AG10803 (cell line): ENCODE measurements at places on chromosomes 13 and 19.

DNA sequence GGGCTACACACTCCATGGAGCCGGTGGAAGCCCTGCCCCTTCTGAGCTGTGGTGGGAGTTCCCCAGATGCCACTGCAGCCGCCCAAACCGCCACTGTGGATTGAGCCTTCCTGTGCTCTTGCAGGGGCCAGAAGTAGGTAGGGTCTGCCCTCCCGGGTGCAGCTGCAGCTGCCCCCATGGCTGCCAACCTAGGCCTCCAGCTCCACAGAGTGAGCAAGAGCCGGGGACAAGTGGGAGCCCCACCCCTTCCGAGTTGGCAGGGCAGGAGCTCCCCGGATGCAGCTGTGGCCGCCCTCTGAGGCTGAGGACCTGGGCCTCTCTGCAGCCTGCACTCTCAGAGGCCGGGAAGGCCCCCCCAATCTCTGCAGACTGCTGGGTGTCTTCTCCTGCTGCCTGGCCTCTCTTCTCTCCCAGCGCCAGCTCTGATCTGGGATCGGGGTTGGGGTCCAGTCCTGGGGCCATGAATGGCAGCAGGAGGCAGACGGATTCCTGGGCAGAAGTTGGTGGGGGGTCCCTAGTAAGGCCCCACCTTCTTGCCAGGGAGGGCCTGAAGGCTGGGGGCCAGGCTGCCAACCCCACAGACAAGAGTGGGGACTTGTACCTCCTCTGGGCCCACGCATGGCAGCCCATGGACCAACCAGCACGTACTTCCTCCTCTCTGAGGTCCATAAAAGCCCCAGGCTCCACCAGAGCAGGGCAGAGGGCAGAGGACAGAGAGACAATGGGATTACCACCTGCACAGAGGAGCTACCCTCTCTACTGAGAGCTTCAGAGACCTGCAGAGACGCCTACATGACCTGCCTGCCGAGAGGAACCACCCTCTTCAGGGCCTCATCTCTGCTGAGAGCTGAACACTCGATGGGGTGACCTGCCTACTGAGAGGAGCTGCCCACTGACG, 28.9 kb downstream of the AP2S1 start:
- DNase-seq = no peak

GRCh38 chr13:35500144-35500543, 23.7 kb upstream of the MAB21L1 start:
- DNase-seq = no peak

GRCh38 chr13:99542788-99543406, 41.6 kb downstream of the TM9SF2 start:
- no peak for DNase-seq

GRCh38 chr19:57302020-57302465, 18.2 kb upstream of the ZNF543 start:
- DNase-seq = peak; percentile 98

- no peak for DNase-seq
These were observed 26.5 kb downstream of the CEACAM1 start for GRCh38 chr19:42501733-42502132.

- no peak for DNase-seq
These were observed 61.6 kb upstream of the GPR12 start for GRCh38 chr13:26822146-26822545.

DNA sequence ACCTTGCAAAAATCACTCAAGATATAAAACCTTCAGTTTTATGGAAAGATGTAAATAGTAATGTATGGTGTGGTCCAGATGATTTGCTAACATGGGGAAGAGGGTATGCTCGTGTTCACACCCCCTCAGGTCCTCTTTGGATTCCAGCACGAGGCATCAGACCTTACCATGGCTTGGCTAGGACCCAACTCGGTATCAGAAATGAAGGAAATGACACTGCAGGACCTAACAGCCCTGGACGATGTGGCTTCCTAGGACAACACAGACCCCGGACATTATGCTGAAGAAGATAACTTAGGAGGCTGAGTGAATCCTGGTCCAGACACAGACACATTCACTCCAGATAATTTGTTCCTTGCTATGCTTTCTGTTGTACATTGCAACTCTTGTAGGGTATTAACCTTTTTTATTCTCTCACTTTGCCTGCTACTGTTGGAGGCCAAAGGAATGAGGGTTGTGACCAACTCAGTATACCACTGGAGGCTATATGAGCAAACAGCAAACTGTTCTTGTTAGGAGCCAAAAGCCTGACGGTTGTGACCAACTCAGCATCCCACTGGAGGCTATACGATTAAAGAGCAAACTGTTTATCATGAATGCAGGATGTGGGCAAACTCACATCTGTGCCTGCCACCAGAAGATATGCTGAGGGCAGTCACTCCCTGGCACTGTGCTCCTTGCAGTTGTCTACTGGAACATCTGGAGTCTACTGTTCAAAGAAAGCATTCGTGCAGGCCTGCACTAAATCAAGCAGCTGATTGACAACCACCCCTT, 121.7 kb downstream of the ZNF429 start:
- no peak for DNase-seq

DNA sequence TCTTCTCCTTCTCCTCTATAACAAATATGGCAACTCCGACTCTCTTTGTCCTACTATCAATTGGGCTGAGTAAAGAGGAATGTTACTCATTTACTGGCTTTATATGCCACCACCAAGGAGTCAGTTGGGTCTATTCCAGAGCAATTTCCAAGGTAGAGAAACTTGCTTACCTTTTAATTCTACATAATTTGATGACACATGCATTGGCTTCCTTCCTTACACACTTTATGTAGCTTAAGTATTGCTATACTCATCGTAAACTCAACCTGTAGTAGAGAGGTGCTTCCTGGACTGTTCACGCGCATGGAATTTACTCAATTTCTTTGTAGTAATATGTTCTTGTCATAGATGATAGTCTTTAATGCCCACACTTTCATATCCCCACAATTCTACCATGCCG, 160.7 kb downstream of the LMO7 start:
- no peak for DNase-seq

GRCh38 chr13:30831515-30831914, 74.6 kb upstream of the MEDAG start:
- no peak for DNase-seq

GRCh38 chr13:93788456-93788855, 561.8 kb downstream of the GPC6 start:
- no peak for DNase-seq

- peak; percentile 16 for DNase-seq
These were observed 150.9 kb downstream of the PDS5B start for GRCh38 chr13:32737111-32737571.
